ENCODE measurements at places on chromosomes 5 and 9.

- DNase-seq, result no peak
Measured at GRCh38 chr9:22840641-22841040, 394.0 kb downstream of the DMRTA1 start.

GRCh38 chr5:60685700-60686099, 14.3 kb downstream of the DEPDC1B start:
- no peak for DNase-seq

DNA sequence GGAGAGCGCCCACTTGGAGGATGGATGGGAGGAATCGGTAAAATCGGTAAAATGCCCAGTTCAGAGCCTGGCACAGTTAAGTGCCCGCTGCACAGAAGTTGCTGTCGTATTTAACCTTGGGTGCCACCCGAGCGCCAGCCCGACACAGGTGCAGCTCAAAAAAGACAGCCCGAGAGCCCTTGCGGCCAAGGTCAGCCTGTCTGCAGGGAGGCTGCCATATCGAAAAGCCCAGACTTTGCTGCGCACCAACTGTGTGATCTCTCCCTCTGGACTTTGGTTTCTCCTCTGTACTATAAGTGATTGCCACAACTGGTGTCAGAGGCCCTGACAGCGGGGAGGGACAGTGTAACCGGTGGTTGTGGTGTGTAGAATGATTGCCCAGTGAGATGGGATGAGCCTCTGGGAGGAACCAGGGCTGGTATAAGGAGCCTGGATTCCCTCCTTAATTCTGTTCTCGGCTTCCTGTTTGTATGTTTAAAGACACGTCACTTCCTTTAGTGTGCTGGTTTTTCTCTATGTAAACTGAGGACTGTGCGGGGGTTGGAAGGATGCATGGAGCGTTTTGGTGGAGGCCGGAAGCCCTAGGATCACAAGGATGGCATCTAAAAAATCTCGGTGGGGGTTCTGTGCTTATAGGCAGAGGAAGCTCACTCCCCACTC, 792 bp downstream of the NTMT1 start:
- no peak for DNase-seq

DNA sequence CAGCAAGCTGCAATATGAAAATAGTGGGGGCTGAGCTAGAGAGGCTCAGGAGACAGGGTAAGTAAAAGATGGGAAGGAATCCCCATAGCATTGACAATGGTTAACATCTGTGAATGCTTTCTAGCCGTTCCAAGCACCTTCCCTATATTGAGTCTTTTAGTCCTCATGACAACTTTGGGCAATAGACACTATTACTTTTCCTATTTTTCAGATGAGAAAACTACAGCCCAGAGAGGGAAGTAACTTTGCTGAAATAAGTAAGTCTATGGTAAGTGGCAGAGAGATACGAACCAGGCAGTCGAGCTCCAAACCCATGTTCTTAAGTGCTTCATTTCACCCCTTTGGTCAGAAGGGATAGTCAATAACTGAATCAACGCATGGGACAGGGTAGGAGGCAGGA, 94.5 kb downstream of the COL23A1 start:
- no peak for DNase-seq

DNA sequence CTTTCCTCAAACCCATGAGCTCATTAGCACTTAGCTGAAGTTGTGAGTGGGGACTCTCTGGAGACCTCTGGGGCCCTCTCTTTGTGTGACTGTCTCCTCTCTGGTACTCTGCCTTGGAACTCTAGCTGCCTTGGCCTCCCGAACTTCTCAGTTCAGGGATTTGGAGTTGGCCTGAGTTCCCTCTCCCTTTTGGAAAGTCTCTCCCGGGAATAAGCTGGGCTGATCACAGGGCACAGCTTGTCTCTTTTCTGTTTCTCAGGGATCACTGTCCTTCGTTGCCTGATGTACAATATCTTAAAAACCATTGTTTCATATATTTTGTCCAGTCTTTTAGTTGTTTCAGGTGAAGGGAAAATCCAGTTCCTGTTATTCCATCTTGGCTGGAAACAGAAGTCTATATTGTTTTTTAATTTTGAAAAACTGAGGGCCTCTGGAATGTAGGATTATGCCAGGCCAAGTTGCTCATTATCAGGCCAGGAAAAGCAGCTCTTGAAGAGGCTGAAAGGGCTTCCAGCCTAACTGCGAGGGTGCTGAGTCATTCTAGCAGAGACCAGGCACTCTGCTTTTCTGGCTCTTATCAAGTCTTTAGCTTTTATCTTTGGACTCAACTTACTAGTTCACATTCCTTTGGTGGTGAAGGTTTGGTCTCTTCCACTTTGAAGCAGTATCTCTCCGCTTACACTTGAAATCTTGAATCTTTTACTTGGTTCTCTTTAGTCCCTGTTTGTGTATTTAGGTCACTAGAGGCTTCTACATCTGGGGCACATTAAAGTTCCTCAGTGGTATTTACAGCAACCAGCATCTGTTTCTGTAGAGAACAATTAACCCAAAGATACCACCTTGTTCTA, 8.4 kb upstream of the RGS3 start:
- DNase-seq, result no peak

GRCh38 chr5:79578876-79579275, 33.4 kb upstream of the TENT2 start:
- DNase-seq, result no peak

GRCh38 chr9:133163504-133164172, at the start of gene GBGT1:
GBGT1 (minus strand) TSS chr9:133163914; CDS start chr9:133162412, 1,502 bp downstream.
- DNase-seq, result peak; percentile 37

DNA sequence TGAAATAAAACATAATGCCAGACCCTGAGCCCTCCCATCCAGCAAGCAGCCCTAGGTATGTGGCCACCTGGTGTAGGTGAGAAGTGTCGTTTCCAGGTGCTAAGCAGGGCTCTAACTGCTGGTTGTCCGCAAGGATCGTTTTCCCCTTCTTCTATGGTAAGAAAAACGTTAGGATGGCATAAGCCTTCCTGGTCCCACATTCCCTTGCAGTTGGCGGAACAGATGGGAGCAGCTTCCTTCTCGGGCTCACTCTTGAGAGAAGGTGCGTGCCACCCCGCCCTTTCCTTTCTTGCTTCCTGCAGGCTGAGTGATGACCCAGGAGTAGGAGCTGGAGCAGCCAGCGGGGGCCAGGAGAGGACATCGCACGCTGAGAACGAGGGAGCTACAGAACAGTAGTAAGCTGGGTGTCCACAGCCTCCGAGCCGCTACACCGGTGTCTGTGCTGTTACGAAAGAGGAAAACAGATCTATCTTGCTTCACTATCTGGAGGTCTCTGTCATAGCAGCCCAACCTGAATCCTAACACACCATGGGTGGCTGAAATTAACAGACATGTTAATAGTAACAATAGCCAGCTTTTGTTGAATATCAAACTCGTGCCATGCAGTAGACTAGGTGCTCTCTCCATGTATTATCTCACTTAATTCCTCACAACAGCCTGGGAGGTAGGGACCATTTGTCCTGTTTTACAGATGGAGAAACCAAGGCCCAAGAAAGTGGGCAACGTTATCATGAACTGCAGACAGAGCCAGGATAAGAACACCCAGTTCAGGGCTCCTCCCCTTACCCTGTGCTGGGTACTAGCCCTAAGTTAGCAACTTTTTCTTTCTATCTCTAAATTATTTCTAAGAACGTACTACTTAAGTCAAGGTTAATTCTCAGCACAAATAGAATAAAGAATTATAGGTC, 139.8 kb downstream of the COL23A1 start:
- no peak for DNase-seq

GRCh38 chr5:54146916-54147315, 163.5 kb downstream of the ARL15 start:
- no peak for DNase-seq

DNA sequence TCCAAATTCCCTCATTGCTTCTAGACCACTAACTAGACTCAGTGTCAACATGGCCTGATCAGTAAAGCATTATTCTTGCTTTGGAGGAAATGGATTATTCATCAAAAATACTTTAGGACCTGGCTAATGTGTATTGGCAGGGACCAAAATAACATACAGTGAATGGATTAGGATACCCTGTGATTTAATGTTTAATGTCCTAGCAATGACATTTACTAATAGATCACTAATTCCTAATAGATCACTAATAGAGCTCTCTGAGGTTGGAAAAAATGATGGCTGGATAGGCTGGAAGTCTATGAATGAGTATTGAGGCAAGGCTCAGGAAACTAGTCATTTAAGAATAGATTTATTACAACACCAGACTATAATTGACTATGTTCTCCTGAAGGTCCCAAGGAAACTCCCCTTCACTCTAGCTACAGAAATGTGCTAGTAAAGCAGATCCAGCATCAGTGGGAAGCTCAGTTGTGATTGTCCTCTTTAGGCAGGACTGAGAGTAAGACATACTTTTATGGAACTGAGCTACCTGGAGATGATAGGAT, 46.1 kb upstream of the CHSY3 start:
- DNase-seq, result no peak

DNA sequence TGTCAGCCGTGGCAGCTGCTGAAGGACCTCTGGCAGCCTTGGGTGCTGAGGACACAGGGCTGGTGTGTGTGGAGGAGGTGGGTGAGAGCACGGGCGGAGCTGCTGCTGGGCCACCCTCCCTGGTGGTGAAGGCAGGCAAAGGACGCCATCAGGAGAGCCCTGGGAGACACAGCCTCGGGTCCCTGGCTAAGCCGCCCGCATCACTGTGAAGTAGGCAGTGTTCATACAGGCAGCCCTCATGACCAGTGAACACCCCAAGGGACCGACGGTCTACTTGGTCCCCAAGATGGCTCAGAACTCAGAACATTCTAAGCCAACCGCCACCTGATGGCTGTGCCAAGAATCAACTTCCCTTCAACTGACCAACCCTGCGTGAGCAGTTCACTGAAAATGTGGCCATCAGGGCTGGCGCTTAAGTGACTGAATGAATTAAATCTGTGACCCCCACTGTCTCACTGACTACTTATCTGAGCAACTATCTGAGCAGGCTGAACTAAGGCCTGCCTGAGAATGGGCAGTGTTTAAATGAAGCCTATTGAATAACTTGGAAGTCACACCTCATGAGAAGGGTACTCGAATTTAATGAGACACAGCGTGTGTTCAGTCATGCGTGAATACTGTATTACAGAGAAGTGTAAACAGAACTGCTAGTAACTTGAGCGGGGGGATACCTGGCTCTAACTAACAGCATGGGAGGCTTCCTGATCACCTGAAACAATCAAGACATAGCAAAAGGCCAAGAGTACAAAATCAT, 54.7 kb upstream of the SIMC1 start:
- no peak for DNase-seq
